ENCODE measurements at places on chromosomes 5 and 9.

- DNase-seq = peak; percentile 14
These were observed 33.5 kb downstream of the PDGFRB start for GRCh38 chr5:150122158-150122510.

GRCh38 chr9:2016408-2017330 lies 1.5 kb downstream of the SMARCA2 start:
- DNase-seq = peak; percentile 77

- DNase-seq = no peak
These were observed 604.7 kb upstream of the FTMT start for GRCh38 chr5:121246971-121247370.

DNA sequence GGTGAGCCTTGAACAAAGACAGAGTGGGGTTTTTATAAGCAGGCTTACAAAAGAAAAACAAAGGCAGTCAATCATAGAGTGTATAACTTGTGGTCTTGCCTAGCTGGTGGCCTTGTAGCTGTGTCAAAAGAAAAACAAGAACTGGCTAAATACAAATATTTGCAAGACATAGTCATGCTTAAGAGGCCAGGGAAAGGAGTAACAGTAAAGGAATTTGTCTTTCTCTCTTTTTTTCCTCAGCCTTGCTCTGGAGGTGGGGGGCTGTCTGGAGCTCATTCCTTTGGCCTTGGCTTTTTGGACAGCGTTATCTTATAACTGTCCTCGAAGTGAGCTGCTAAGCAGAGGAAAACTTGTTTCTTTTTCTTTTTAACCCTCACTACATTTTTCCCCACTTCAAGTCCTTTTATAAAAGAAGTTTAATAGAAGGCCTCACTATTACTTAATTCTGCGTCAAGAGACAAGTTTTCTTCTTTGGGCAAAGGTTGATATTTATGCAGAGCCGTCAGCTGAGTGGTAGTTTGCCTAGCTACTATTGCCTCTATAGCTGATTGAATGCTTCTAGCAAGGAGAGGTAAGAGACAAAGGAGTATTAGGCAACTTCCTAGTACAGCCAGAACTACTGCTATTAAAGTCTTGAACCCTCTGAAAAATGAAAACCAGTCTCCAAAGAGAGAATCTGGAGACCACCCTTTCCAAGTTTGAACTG lies 14.3 kb downstream of the CEL start:
- no peak for DNase-seq

- peak; percentile 99 for DNase-seq
These were observed 828.5 kb upstream of the DMAC1 start for GRCh38 chr9:8627976-8628679.

- DNase-seq = peak; percentile 52
These were observed 5.0 kb downstream of the ENTPD8 start for GRCh38 chr9:137435980-137436760.

GRCh38 chr9:93004561-93004960 lies 53.9 kb upstream of the SUSD3 start:
- no peak for DNase-seq

GRCh38 chr9:17117372-17117771 lies 17.5 kb upstream of the CNTLN start:
- DNase-seq = no peak

GRCh38 chr5:4570047-4570995 lies 569.8 kb upstream of the ADAMTS16 start:
- no peak for DNase-seq

DNA sequence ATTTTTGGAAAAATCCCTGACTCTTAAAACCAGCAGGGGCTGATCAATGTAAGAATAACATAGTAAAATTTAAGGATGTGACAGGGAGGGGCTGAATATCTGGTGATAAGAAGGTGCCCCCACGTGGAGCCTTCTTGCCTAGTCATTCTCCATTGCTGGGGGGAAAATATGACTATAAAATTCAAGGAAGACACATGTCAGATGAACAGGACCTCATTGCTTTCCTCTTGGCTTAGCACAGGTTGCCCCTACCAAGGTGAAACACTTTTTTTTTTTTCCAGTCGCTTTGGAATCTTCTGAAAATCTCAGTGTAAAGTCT lies 310.9 kb downstream of the EFNA5 start:
- DNase-seq = peak; percentile 66

- no peak for DNase-seq
These were observed 449.6 kb upstream of the BRINP1 start for GRCh38 chr9:119818726-119819435.

GRCh38 chr5:168307022-168307421 lies 15.6 kb downstream of the WWC1 start:
- no peak for DNase-seq

DNA sequence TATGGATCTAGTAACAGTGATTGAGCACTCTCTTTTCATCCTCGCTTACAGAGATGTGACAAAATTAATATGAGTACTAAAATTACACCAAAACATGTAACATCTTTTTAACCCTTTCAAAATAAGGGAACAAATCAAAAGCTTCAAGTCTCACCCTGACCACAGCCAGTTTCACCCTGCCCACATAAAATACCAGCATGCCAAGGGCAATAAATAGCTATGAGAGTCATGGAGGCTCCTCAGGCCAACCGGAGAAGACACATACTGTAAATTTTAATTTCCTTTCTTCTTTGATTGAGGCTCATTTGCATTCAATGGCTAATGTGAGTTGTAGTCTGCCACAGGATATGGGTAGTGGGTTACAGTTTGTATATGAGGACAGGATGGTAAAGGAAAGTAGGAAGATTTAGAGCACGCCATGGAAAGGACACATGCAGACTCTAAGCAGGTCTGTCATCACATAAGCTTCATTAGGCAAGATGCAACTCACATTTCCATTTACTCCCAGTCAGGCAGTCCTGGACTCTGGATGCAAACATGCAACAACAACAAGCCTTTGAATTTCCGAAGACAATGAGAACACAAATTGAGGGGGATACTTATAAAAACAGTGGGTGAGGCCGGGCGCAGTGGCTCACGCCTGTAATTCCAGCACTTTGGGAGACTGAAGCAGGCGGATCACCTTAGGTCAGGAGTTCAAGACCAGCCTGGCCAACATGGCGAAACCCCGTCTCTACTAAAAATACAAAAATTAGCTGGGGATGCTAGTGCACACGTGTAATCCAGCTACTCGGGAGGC lies 11.3 kb downstream of the IL4 start:
- no peak for DNase-seq

- no peak for DNase-seq
These were observed 66.4 kb downstream of the IL31RA start for GRCh38 chr5:55917402-55918086.

GRCh38 chr5:160269017-160269416 lies 39.7 kb downstream of the FABP6 start:
- DNase-seq = no peak

- peak; percentile 72 for DNase-seq
These were observed 69.8 kb upstream of the CCDC112 start for GRCh38 chr5:115366223-115366622.

GRCh38 chr5:66708368-66708767 lies 112.2 kb downstream of the MAST4 start:
- DNase-seq = peak; percentile 16
